ENCODE measurements at places on chromosomes 1 and 21.

DNA sequence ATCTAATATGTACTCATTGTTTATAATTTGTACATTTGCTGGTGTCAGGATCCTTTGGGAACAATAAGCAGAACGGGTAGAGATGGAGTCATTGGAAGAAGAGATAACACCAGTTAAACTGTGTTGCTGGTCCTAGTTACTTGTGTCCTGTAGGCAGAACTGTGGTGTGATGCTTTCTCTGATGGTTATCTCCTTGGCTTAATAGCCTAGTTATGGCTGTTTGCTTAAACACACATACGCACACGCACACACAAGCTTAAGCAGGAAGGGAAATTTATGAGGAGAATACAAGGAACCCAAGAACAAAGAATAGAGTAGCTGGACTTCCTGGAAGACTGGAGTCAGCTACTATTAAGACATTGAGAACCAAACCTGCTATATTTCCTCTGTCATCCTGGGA, 5.7 kb upstream of the PKN2 start:
- DNase-seq: no peak

DNA sequence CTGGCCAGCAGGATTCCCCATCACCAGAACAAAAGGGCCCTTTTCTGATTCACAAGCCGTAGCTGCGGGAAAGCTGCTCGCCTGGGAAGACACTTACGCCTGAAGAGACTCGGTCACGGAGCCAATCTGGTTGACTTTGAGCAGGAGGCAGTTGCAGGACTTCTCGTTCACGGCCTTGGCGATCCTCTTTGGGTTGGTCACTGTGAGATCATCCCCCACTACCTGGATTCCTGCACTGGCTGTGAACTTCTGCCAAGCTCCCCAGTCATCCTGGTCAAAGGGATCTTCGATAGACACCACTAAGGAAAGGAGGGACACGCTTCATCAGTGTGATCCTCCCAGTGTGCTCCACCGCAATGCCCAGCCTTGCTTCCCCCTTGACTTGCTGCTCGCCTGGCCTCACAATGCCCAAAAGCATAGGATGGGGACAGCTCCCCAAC, 14.7 kb downstream of the ENO1 start:
- no peak for DNase-seq

DNA sequence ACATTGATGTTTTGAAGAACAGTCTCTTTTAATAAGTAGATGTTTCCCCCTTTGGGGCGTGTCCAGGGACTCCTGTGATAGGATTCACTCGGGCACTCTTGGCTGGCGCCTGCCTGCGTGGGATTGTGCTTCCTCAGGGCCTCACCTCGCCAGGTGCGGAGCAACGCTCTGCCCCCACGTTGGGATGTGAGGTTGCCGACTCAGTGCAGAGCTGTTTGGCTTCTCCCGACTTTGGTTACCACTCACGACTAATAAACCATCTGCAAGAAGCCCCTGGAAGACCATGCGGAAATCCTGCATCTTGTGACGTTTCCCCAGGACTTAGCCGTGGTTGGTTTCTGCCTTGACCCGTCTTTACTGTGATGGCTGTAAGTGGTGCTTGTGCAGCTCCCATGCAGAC, 106.4 kb downstream of the PCBP3 start:
- no peak for DNase-seq

DNA sequence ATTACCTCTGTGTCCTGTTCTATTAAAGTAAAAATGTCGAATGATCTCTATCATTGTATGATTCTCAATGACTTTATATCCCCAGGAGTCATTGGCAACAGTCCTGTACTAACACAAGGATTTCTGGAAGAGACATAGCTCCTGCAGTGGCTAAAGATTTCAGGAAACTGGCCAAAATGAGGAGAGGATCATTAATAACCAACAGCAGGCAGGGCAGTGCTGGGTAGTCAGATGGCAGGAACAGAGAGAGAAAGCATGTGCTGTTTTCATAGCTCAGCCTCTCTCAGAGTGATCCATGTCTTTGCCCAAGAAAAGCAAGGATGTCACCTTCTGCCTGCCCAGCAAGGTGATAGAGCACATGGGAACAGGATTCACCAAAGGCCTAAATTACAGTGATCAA, 604.7 kb upstream of the PLXNA2 start:
- no peak for DNase-seq

DNA sequence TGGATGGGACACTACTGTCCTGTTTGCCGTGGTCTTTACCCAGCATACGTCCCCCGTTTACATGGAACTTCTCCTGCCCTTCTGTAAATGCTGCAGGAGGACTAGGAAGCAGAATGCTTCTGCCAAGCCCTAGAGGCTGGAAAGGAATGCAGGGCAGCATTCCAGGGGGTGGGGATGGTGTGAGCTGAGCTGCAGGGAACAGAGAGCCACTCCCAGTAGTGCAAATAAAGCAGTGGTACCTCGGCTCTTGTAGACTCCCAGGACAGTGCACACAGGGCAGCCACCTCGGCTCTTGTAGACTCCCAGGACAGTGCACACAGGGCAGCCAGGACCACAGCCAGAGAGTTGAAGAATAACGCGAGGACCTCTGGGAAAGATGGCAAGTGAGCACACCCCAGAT, 35.4 kb downstream of the PTPRU start:
- peak; percentile 89 for DNase-seq

- peak; percentile 7 for DNase-seq
Observed at GRCh38 chr1:234433563-234434285, 45.3 kb downstream of the TARBP1 start.

DNA sequence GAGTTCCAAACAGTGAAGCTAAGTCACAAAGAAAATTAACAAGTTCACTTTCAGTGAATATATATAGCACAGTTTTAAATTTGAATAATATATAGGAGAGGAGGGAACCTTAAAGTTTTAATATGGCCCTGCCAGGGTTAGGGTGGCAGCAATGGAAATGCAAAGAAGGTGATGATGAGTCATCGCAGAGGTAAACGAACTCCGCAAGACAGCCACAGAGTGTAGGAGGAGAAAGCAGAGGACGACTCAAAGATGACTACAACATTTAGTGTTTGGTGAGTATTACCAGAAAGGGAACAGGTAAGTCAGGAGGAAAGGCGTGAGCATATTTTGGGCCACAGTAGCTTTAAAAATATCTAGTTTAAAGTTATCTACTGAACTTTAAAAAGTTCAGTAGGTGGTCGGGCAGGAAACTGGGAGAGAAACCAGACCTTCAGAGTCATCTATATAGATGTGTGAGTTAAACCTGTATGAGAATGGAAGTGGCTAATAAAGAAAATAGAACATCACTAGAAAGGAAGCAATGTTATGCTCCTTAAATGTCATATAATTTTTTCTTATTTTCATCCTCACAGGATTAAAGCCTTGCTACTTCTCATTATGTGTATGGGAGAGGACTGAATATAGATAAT, 75.7 kb downstream of the UCHL5 start:
- no peak for DNase-seq

DNA sequence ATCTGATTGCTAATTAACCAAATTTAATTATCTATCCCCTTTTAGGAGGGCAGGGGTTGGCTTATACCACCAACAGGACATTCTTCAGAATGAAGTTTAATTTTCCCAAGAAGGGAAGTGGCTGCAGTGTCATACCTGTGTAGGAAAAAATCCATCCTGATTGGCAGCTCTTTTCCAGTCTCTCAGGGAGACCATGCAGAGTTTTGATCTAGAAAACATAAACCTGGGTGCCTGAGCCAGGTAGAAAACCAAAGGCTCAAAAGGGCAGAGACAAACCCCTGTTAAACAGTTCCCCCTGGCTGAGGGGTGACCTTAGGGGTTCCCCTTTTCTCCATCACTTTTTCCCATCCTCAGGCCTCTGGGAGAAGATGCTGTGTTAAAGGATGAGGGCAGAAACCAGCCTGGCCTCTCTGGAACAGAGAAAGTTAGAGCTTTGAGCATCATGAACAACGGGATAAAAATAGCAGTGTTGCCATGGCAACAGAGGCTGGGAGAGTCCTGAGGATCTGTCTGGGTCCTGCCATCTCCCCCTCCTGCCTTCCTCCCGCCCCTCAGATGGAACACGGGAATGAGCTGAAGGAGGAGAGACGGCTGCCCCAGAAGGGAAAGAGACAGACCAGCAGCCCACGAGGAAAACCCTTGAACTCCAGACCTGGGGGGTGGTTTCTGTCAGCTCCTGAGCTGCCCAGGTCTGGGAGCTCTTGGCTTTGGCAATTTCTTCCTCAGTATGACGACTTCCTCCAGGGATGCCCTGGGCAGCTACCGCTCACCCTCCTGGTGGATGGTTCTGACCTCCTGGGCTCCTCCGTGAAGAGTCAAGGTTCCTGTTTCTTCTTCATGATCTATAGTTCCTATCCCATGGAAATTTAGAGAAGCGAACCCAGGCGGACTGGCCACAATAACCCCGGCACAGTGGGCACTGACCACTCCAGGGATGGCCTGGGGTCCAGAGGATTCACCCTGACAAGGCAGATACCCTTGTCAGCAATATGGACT, 14.0 kb upstream of the LEMD1 start:
- peak; percentile 35 for DNase-seq

Measured in kidney (tissue), 22 donors.